A549 treated with ZK216348 at 1 μM for 4 hours (cell line): ENCODE measurements at places on chromosomes 7 and 10. TPM values are rescaled to one million over a fixed set of nuclear protein-coding genes. Genes with fewer than 3 reads are reported as not detected.

PSAP gene
- 628 to 949 TPM (median 867 TPM) in 5 replicates for total RNA-seq

PRF1 gene
- not detected in 5 replicates for total RNA-seq

NUB1 gene
- 38.6 to 67.8 TPM (median 39.0 TPM) in 5 replicates for total RNA-seq

SEMA3D gene
- 0.13 TPM in 1 of 5 replicates, not detected in the others for total RNA-seq

WNT8B gene
- total RNA-seq = 0.07 TPM in 1 of 5 replicates, not detected in the others

PPP1R9A gene
- total RNA-seq = 2.4 to 5.8 TPM (median 3.9 TPM) in 5 replicates

FAM107B gene
- 93.0 to 205 TPM (median 137 TPM) in 5 replicates for total RNA-seq

GNGT1 gene
- not detected in 5 replicates for total RNA-seq

ERVW-1 gene
- total RNA-seq = not detected in 5 replicates

SLC29A4 gene
- total RNA-seq = 8.3 to 18.5 TPM (median 14.3 TPM) in 5 replicates

SERPINE1 gene
- total RNA-seq = 1,301 to 1,792 TPM (median 1,475 TPM) in 5 replicates

OR2A42 gene
- not detected in 5 replicates for total RNA-seq

MYO1G gene
- 0.11 to 0.17 TPM (median 0.15 TPM) in 5 replicates for total RNA-seq

HOXA4 gene
- 1.5 to 2.6 TPM (median 2.2 TPM) in 5 replicates for total RNA-seq

NPTX2 gene
- 0.08 to 0.24 TPM (median 0.14 TPM) in 5 replicates for total RNA-seq

C10orf62 gene
- 0.15 TPM in 1 of 5 replicates, not detected in the others for total RNA-seq

ZNF727 gene
- total RNA-seq = not detected in 5 replicates

CALHM1 gene
- not detected in 5 replicates for total RNA-seq

CALML3 gene
- total RNA-seq = not detected in 5 replicates

ZNF212 gene
- 8.7 to 11.7 TPM (median 11.1 TPM) in 5 replicates for total RNA-seq

LRRC18 gene
- total RNA-seq = not detected in 5 replicates

SDK1 gene
- 0.40 to 0.72 TPM (median 0.66 TPM) in 5 replicates for total RNA-seq

STK31 gene
- total RNA-seq = 0.55 to 1.2 TPM (median 0.66 TPM) in 5 replicates

RADIL gene
- 0.62 to 2.3 TPM (median 2.0 TPM) in 5 replicates for total RNA-seq

IQUB gene
- total RNA-seq = 0.06 to 0.10 TPM in 2 of 5 replicates, not detected in the others

ATG9B gene
- 0.25 to 0.94 TPM (median 0.43 TPM) in 5 replicates for total RNA-seq

KCTD7 gene
- total RNA-seq = 4.1 to 7.2 TPM (median 6.5 TPM) in 5 replicates

KLF6 gene
- total RNA-seq = 71.9 to 132 TPM (median 118 TPM) in 5 replicates

CCL24 gene
- not detected in 5 replicates for total RNA-seq

CRYGN gene
- total RNA-seq = not detected in 5 replicates

PTPRN2 gene
- 0.33 to 1.5 TPM (median 0.86 TPM) in 5 replicates for total RNA-seq

CPVL gene
- total RNA-seq = 0.20 to 0.86 TPM (median 0.41 TPM) in 4 of 5 replicates, not detected in the other

SUN3 gene
- total RNA-seq = 0.48 TPM in 1 of 5 replicates, not detected in the others

UBE2D1 gene
- 7.9 to 22.0 TPM (median 18.1 TPM) in 5 replicates for total RNA-seq

SFRP4 gene
- total RNA-seq = 2.5 to 7.7 TPM (median 5.3 TPM) in 5 replicates
